ENCODE measurements at places on chromosomes 7 and 10. TPM values are rescaled to one million over a fixed set of nuclear protein-coding genes. Genes with fewer than 3 reads are reported as not detected.

- no peak overlapping the region for H3K4me3 ChIP-seq
- peaks cover 47% of the 10 kb centered on the region for H3K36me3 ChIP-seq
- peak; percentile 100 for DNase-seq
- H3K27me3 ChIP-seq = no peaks in the 10 kb centered on the region
- H3K4me1 ChIP-seq = peaks cover 32% of the 10 kb centered on the region
Measured at GRCh38 chr10:71766717-71767419, 6.5 kb downstream of the VSIR start.

GRCh38 chr7:141785706-141786552 lies 4.1 kb upstream of the TAS2R5 start:
- peaks cover 3% of the 10 kb centered on the region for H3K36me3 ChIP-seq
- H3K27ac ChIP-seq = no peak overlapping the region
- H3K4me1 ChIP-seq = no peaks in the 10 kb centered on the region
- H3K27me3 ChIP-seq = no peaks in the 10 kb centered on the region
- peak; percentile 61 for DNase-seq

DNA sequence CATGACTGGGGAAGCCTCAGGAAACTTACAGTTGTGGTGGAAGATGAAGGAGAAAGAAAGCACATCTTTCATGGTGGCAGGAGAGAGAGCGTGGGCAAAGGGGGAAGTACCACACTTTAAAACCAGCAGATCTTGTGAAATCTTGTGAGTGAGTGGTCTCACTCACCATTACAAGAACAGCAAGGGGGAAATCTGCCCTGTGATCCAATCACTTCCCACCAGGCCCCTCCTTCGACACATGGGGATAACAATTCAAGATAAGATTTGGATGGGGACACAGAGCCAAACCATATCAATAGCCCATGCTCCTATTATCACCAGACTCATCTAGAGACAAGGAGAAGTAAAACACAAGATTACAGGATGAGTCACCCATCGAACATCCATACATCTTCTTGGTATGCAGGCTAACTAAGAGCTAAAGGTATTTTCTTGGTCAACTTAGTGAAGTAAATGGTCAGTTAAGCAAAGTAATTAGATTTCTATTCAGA lies 55.3 kb upstream of the YAE1 start:
- no peak overlapping the region for H3K4me3 ChIP-seq
- no peaks in the 10 kb centered on the region for H3K27me3 ChIP-seq
- no peaks in the 10 kb centered on the region for H3K36me3 ChIP-seq
- DNase-seq = no peak
- no peaks in the 10 kb centered on the region for H3K4me1 ChIP-seq

DNA sequence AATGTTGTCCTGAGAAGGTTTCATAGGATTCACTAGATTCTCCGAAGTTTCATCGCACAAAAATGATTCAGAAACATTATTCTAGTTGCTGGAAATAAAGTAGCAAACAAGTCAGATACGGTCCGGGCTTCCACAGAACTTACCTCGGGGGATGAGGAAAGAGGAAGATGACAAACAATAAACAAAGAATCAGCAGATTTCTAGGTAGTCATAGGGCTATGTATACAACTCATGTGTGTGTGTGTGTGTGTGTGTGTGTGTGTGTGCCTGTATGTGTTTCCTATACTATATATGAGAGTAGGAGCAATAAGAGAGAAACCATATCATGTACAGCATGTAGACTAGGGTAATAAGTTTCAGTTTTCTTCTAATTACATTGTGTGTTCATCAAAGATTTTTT lies 16.5 kb downstream of the TMEM236 start:
- no peak overlapping the region for H3K4me3 ChIP-seq
- H3K27ac ChIP-seq = no peak overlapping the region
- H3K36me3 ChIP-seq = peaks cover 13% of the 10 kb centered on the region
- no peaks in the 10 kb centered on the region for H3K4me1 ChIP-seq

DNA sequence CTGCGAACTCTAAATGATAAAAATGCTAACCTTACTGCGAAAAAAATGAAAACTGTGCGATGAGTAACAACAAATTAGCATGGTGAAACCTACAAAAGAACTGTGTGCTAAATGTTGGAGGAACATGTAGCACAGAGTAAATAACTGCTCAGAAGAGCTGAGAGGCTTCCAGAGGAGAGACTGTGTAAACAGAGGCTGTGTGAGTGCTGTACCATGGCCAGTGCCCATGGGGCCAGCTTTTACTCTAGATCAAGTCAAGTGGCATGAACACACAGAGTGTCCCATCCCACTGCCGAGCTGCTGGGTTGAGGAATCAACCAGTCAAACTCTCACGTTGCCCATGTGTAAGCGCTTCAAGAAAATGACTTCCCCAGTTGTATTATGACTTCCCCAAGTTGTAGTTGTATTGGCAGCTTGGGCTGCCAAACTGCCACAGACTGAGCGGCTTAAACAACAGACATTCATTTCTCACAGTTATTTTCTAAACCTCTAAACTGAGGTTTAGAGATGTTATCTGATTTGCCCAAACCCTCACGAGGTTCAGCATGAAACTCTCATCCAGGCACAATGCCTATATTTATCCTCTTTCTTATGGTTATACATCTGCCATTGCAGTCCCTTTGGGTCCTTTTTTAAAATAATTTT lies 270.7 kb downstream of the ABCA13 start:
- H3K27ac ChIP-seq = no peak overlapping the region
- no peaks in the 10 kb centered on the region for H3K27me3 ChIP-seq
- H3K4me3 ChIP-seq = no peak overlapping the region
- DNase-seq = no peak
- no peaks in the 10 kb centered on the region for H3K36me3 ChIP-seq

FAM131B gene
- 0.54 TPM for polyA plus RNA-seq

RPEL1 gene
- polyA plus RNA-seq = 0.01 TPM

Measured in small intestine (tissue), 16 donors.